RWPE2 (cell line): ENCODE measurements at places on chromosomes 7 and 10.

GRCh38 chr7:431658-432111 is 88.0 kb downstream of the PDGFA start:
- no peak for DNase-seq

DNA sequence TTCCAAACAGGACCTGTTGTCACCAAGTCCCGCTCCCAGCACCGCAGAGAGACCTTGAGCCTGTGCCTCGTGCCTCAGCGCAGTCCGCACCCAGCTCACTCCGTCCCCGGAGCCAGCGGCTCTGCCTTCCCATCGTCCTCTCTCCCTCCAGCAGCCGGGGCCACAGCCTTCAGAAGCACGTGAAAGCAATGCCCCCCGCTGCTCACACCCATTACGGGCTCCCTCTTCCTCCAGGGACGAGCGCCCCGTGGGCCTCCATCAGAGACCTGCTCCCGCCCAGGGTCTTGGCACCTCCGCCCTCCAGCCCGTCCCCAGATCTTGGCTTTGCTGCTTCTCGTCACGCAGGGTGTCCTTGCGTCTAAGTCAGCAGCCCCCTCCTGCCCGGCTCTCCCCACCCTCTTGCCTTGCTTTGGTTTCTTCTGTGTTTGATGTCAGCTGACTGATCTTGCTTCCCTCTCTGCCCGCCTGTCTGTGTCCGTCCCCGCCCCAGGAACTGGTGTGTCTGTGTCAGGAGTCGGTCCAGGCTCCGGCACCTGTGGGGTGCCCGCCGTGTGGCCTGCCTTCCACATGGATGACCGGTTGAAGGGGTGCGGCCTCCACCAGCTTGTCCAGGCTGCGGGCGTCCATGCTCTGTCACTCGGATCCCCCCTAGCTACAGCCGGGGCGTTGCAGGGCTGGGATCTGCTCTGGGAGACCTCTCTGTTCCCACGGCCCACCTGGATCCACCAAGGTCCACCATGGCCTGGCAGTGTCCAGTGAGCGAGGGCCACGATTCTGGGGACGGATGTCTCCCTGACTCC is 61.9 kb downstream of the FOXL3 start:
- DNase-seq: no peak

- no peak for DNase-seq
These were observed 5.5 kb downstream of the OGDHL start for GRCh38 chr10:49756641-49757040.

DNA sequence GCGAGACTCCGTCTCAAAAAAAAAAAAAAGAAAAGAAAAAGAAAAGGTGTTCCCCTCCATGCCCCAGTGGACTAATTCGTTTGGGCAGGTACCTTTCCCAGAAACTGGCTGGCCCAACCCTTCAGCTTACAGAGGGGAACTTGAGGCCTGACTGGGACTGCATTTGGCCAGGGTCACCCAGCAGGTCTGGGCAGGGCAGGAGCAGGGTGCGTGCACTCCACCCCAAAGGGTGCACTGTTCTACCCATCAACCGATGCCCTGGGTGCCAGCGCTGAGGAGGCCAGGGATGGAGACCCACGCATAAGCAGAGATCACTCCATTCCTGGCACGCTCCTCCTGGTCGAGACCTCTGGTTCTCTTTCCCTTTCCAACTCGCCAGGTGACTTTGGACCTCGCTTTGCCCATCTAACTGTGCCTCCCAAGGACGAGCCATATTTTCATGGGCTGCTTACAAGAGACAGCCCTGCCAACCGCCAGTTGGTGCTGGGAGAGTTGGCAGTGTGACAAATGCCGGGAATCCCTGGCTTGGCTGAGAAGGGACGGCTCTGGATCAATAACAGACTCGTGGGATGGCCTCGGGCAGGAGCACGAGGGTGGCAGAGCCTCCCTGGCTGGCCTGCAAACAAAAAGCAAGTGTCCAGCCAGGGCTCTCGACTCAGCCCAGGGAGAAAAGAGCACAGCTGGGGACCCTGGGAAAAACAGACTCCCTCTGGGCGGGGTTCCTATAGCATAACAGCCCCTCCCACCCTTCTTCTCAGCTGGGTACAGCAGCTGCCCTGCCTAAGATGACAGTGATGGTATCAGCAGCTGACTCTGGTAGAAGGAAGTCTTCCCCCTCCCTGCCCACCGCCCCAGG is 7.9 kb downstream of the HSPB1 start:
- DNase-seq: no peak

DNA sequence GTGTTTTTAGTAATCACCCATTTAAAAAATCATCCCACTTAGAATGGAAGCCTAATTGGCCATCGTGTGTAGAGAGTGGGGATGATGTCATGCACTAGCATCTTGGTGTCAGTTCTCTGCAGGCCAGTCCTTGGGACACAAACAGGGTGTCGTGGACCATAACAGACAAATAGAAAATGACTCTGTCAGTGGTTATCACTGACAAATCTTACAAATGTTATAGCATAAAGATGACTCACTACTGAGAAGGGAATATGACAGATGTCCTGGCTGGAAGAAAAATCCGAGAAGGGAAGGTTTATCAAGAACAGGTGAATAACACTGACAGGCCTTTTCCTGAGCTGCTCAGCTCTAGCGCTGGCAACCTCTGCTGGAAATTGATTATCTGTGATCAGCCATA is 10.6 kb downstream of the CABCOCO1 start:
- DNase-seq: no peak

DNA sequence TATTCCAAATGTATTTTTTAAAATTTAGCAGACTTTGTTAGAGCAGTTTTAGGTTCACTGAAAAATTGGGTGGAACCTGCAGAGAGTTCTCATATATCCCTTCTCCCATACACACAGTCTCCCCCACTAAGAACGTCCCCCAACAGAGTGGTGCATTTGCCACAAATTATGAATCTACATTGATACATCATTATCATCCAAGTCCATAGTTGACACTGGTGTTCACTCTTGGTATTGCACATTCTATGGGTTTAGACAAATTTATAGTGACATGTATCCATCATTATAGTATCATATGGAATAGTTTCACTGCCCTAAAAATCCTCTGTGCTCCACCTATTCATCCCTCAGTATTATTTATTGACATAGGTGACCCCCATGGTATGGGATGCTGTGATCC is 97.3 kb upstream of the AFAP1L2 start:
- DNase-seq: no peak

- no peak for DNase-seq
These were observed 245.8 kb downstream of the CDK14 start for GRCh38 chr7:90841759-90842429.

GRCh38 chr7:20958572-20958971 is 171.9 kb upstream of the SP8 start:
- no peak for DNase-seq

DNA sequence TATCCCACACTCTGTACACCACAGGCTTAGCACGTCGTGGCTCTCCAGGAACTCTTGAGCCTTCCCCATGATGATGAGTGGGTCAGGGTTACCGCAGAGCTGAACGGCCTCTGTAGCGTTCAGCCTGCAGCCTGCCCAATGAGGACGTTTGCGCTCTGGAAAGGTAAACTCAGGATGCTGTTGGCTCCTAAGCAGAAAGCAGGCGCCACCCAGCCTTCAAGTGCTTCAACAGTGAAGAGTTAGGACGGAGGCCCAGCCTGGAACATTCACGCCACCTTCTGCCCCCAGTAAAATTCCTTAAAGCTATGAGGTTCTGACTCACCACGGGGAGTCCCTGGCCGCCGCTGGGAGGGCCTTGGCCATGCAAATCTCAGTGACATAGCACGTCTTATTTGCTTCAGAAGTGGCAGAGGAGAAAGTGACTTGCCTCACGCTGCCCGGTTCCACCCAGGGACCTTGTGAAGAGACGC is 161.5 kb upstream of the SH2B2 start:
- DNase-seq: no peak
